ENCODE measurements at places on chromosomes 11 and 22.

DNA sequence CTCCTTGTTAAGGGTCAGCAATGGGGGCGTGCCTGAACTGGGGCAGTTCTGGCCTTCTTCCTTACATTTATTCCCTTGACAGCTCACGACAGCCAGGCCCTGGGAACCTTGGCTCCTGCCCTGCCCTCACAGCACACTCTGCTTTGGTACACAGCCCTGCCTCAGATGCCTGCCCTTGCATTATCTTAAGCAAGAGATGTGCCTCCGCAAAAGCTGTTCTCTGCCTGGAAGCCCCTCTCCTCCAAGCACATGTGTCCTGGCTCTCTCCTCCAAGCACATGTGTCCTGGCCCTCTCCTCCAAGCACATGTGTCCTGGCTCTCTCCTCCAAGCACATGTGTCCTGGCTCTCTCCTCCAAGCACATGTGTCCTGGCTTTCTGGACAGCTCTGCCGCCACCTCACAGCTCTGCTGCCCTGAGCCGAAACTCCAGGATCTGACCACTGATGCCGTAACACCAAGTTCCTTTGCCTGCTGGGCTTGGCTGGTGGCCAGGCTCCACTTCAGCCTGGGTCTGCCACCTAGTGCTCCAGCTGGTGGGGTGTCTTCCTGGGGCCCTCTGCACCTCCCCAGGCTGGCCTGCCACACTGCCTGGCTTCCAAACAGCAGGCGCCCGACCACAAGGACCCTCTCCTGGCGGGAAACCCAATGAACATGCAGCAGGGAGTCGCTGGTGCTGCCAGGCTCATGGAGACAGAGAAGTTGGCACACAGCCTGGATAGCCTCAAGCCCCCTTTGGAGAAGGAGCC, 53.0 kb downstream of the SCUBE1 start:
- no peaks in the 10 kb centered on the region for H3K27me3 ChIP-seq
- no peak overlapping the region for H3K27ac ChIP-seq
- H3K36me3 ChIP-seq = no peaks in the 10 kb centered on the region
- no peak for DNase-seq
- H3K4me1 ChIP-seq = peaks cover 2% of the 10 kb centered on the region
- no peak overlapping the region for H3K4me3 ChIP-seq

- peaks cover 74% of the 10 kb centered on the region for H3K36me3 ChIP-seq
- H3K27ac ChIP-seq = no peak overlapping the region
- no peaks in the 10 kb centered on the region for H3K27me3 ChIP-seq
- H3K4me3 ChIP-seq = no peak overlapping the region
- H3K4me1 ChIP-seq = peaks cover 15% of the 10 kb centered on the region
These were observed 21.9 kb downstream of the CARS1 start for GRCh38 chr11:3035333-3035732.

DNA sequence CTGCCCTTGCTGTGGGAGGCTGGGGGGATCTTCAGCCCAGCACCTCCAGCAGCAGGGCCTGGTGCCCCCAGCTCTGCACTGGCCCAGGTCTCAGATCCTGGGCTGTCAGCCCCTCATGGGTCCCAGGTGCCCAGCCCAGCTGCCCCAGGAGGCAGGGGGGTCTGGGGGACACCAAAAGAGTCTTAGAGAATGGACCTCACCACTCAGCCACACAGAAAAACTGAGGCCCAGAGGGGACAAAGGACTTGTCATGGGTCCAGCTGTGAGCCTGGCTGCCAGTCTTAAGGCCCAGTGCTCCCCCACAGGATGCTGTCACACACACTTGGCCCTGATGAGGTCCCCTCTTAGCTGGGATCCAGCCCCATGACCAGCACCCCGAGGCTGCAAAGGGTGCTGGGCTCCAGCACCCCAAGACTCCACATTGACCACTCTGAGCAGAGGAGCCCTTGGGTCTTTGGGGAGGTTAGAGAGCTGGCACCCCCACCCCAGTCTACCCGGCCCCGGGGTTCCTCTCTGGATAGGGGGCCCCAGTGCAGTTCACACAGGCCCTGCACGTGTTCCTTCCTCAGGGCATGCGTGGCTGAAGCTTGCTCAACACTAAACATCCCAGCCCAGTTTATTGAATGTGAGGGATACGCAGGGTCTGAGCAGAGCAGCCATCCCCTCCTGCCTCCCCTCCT, 54.4 kb downstream of the IGLL5 start:
- H3K27me3 ChIP-seq = peaks cover 6% of the 10 kb centered on the region
- peaks cover 9% of the 10 kb centered on the region for H3K4me1 ChIP-seq
- no peak for DNase-seq
- no peak overlapping the region for H3K27ac ChIP-seq

DNA sequence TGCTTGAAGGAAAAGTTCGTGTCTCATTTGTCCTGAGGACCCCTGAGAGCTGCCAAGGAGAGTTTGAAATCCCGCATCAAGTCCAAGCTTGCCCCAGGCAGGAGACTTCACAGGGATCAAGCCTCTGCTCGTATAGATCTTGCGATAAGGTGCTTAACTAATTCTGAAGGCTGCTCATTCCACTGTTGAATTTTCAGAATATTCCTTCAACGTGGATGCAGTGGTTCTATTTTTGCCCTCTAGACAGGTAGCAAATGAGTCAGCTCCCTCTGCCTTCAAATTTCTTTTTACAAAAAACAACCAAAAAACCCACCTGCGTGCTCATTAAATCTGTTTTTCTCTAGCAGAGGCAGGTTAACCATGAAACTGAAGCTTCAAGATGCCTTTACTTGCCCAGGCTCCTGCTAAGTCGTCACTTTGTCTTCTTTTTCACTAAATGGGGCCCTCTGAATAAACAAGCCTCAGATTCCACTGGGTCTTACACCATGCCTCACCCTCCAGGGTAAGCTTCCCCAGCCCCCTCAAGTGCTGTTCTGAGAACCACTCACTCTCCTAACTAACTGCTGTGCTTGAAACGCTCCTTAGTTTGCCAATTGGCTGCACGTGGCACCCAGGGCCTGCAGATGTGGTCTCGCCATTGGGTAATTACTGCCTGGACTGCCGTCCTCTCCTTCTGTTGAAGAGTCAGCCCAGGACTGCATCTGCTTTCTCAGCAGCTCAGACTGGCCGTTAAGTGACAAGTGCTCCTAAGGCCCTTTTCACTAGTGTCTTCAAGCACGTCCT, 105.0 kb downstream of the TRPC6 start:
- no peaks in the 10 kb centered on the region for H3K4me1 ChIP-seq
- no peak overlapping the region for H3K4me3 ChIP-seq
- H3K27me3 ChIP-seq = no peaks in the 10 kb centered on the region
- no peak for DNase-seq
- no peaks in the 10 kb centered on the region for H3K36me3 ChIP-seq

Measured in activated T-helper 2 cell treated with anti-CD3 and anti-CD28 coated beads, Interferon-gamma antibody, Interleukin-2, Interleukin-4, amounts not matched to agents 10 μg/mL and 5 μg/mL and 100 μg/mL, durations not matched to agents 14 hours and 24 hours and 36 hours (primary cell).